ENCODE measurements at places on chromosomes 7 and 10. TPM values are rescaled to one million over a fixed set of nuclear protein-coding genes. Genes with fewer than 3 reads are reported as not detected.
A peak's percentile ranks its signal among the peaks of the same experiment; 100 is the strongest.

ABCB1 gene
- total RNA-seq = not detected

OGDHL gene
- total RNA-seq = 0.05 TPM

MACC1 gene
- total RNA-seq = 0.05 TPM

ITPRID1 gene
- not detected for total RNA-seq

GRCh38 chr10:127576051-127576450, 26.9 kb downstream of the NPS start:
- DNase-seq = no peak

DNA sequence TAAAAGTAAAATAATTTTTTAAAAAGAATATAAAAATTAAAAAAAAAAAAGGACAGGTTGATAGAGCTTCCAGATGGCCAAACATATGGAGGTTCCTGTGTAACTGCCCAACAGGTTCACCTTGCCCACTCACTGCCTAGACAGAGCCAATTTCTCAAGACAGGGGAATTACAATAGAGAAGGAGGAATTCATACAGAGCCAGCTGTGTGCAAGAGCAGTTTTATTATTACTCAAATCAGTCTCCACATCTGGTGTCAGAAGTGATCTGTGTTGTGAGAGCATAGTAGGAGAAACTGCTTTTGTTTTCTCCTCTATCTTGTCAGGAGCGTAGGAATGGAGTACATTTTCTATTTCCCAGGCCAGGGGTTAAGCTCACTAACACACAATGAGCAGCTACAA, 31.0 kb downstream of the C7orf33 start:
- no peak for DNase-seq

- DNase-seq = no peak
Observed at GRCh38 chr7:815284-816216, 16.7 kb upstream of the SUN1 start.

GRCh38 chr10:18500576-18500975, 150.8 kb downstream of the NSUN6 start:
- DNase-seq = no peak

DNA sequence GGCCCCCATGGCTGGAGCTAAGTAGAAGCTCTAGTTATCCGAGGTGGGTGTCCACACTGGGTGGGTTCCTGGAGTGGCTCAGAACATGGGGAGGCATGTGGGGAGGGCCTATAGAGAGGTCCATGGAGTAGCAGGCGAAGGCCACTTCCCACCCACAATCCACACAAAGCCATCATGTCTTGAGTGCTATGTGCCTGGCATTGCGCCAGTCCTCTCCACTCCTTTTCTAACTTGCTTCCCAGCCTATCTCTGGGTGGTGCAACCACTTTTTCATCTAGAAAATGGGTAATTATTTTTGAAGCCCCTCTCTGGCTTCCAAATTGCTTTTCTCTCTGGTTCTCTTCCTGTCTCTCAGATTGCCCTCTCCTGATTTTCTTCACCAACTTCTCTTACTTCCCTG, 263.6 kb downstream of the PHTF2 start:
- no peak for DNase-seq

DNA sequence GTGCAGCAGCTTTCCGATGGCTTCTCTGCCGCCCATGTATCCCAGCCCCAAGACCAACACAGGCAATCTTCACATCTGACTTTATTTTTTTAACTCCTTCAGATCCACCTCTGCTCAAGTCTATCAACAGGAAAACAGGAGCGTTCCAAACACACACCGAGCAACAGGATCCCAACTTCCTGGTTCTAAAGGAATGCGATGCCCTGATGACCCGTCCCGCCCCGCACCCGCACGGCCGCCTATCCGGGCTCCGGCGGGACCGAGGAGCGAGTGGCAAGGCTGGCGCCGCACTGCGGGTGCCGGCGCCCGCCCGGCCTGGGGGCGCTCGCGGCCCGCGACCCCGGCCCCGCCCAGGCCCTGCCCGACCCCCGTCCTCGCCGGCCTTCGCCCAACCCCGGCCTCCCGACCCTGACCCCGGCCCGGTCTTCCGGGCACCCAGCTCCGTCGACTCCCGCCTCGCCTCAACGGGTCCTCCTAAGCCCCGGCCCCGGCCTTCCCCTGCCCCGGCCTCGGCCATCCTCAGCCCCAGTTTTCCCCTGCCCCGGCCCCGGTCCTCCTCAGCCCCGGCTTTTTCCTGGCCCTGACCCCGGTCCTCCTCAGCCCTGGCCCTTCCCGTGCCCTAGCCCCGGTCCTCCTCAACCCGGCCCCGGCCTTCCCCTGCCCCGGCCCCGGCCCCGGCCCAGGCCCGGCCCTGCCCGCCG, 730 bp downstream of the LARP4B start:
- peak; percentile 40 for DNase-seq

DNA sequence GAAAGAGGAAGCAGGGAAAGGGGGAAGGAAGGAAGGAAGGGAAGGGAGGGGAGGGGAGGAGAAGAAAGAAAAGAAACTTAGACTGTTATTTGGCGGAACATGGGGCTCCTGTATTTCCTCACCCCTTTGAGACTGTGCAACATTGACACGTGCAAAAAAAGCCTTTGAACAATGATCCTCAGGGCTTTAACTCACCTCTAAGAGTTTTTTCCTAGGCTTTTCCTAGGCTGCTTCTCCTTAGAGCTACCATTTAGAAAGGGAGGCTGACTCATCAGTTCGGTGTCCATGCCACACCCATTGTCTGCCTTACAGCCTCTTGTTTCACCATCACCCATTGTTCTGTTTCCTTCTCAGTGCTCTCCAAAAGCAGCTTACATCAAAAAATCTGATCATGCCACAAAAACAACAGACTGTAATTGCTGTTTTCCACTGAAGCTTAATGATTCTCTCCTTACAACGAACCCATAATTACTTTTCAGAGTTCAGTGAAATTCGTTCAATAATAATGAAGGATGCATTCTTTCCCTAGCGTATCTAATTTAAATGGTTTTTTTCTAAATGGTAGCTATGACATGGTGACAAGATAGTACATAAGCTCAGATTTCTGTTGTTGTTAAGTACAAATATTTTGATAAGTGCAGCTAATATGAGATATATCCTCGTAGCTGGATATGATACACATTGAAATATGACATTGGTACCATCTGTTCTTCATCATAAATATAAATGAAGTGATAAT, 90.8 kb downstream of the PRLHR start:
- DNase-seq = peak; percentile 14

All from myocyte (in vitro differentiated cells).